HEK293T (cell line): ENCODE measurements at places on chromosomes 13 and 19.

DNA sequence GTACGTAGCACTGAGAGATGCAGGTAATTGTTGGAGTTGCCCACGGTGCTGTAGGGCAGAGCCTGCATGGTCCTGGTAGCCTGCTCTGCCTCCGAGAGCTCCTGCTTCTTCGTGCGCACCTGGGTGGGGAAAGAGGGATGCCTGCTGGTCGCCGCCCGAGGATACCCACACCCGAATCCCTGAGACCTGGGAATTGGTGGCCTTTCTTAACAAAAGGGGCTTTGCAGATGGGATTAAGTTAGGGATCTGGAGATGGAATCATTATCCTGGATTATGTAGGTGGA is 9.4 kb downstream of the C3 start:
- no peak for DNase-seq

DNA sequence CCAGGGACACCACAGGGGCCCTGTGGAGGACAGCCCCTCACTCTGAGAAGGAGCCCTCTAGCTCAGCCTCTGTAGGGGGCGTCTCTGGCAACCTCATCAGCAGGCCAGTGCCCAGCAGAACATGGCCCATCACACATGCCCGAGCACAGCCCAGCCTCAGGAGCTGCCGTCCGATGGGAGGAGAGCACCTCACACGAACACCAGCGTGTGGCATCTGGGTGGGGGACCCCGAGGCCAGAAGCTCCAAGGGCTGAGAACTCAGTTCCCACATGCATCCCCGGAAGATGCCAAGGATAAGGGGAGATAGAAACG is 11.3 kb downstream of the SH3GL1 start:
- DNase-seq: no peak

DNA sequence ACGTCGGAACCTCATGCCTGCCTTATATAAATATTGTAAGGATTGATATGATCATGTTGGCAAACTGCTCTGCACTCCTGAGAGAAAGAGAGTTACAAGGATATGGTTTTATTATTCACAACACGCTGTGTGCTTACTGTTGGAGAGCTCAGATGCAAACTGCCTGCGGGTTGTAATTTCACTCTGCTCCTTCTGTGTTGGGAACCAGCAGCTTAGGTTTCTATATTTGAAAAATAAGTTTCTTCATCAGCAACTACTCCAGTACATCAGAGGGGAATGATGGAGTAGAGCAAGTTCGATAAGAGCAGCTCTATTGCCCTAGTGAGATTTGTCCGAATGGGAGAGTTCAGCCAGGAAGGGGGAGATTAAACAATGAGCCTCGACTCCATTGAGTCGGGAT is 106.9 kb upstream of the UBL3 start:
- no peak for DNase-seq

DNA sequence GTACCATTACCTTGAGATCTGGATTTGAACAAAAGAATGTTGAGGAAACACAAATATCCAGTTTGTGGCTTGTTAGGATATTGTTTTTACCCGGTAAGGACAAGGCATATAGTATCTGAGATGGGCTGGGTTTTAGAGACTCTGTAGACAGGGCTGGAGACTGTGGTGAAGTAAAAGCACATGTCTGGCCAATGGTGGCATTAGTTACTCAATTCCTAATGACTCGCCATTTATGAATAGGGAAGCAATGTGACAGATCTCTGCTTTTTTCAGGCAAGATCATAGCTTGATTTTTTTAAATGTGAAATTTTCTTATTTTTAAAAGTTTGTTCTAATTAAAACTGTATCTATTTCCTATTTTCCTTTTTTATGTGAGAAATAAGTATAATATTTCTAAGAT is 371.1 kb upstream of the SPRY2 start:
- DNase-seq: no peak

- no peak for DNase-seq
These were observed 29.4 kb upstream of the FBXL3 start for GRCh38 chr13:77056382-77056781.

- no peak for DNase-seq
These were observed 220.1 kb upstream of the SERP2 start for GRCh38 chr13:44153496-44153895.

DNA sequence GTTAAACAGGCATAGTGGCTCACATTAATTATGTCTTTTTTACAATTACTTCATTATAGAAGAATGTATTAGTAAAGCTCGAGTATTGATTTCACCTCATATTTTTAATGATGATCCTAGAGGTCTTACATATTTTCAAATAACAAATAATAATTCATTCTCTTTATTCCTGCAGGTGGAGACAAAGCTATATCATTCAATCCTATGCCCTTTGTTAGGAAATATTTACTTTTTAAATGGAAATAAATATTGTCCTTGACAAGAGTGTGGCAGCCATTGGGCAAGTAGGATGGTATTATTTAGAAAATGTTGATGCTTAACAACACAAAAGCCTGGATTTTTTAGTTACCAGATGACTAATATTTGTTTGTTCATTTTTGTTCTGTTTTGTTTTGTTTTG is 127.6 kb downstream of the COG6 start:
- DNase-seq: no peak

DNA sequence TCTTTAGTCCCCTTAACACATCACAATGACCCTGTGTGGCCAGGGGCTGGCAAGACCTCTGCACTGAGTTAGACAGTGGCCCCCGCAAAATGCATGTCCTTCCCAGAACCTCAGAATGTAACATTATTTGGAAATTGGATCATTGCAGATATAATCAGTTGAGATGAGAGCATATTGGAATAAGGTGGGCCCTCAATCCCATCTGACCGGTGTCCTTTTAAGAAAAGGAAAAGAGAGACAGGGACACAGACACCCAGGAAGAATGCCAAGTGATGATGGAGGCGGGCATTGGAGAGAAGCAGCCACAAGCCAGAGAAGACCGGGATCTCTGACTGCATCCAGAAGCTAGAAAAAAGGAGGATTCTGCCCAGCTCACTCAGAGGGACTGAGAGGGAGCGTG is 1.8 kb downstream of the FAM187B start:
- no peak for DNase-seq

- DNase-seq: no peak
These were observed 642 bp downstream of the ZNF571 start for GRCh38 chr19:37593996-37594303.

DNA sequence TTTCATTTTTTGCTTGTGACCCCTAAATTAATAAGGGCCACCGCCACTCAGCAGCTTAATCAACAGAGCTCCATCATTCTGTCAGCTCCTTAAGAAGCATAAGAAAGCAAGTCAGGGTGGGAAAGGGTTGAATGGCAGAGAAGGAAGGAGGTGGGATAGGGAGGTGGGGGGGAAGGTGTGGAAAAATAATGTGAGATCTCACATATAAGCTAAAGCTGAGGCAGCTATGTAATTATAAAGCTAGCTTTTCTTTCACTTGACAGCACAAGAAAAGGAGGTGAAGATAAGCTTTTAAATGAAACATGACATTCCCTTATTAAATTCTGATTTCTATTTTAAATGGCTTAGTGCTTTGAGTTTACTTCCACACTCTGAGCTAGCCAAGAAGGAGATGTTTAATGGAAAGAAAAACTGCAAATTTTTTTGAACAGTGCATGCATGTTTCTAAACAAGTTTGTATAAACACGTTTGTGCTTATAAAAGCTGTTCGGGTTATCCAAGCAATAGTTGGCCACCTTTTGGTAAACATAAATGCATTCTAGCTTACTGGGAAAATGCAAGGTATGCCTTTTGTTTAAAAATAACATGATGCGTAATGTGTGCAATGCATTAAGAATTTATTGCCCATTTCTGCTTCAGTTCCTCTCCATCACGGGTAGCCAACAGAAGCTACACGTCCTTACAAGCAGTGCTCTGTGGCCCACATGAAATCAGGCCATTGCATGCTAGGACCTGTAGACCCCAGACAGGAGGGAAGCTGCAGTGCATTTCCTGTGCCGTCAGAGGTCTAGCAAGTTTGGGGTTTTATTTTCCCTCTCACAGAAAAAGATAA is 96.2 kb downstream of the LHFPL6 start:
- DNase-seq: no peak

DNA sequence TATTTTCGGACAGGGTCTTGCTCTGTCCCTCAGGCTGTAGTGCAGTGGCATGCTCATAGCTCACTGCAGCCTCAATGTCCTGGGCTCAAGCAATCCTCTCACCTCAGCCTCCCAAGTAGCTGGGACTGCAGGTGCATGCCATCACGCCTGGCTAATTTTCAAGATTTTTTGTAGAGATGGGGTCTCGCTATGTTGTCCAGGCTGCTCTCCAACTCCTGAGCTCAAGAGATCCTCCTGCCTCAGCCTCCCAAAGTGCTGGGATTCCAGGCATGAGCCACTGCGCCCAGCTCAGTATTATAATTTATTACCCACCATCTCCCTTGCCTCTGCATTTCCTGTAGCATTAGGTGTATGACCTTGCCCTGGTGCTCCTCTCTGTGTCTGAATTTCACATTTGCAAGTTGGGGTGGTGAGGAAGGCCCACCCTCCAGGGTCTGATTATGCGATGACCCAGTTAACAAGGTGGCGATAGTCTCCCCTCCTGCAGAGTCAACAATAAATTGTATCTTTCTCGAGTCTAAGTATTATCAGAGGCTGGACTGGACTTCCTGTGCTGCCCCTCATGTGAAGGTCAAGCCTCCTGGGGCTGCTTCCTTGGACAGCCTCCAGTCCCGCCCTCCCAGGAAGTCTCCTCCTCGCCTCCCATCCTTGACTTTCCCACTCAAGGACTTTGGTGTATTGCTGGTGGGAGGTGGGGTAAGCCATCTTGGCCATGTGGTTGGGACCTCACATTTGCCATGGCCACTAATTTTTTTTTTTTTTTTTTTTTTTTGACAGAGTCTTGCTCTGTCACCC is 1.5 kb upstream of the TUBB4A start:
- no peak for DNase-seq

GRCh38 chr13:80082396-80083080 is 258.4 kb downstream of the SPRY2 start:
- DNase-seq: no peak

DNA sequence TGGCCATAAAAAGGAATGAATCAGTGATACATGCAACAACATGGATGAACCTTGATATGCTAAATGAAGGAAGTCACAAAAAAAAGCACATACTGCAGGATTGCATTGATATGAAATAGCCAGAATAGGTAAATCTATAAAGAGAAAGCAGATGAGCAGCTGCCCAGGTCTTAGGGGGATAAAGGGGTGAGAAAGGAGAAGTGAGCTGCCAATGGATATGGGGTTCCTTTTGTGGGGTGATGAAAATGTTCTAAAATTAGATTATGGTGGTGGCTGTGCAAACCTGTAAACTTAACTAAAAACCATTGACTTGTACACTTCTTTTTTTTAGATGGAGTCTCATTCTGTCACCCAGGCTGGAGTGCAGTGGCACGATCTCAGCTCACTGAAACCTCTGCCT is 12.1 kb downstream of the HAS1 start:
- DNase-seq: no peak
